ENCODE measurements at places on chromosomes 6 and 20.

- no peak for DNase-seq
These were observed 4.0 kb upstream of the OXT start for GRCh38 chr20:3067139-3068014.

GRCh38 chr6:69835414-69836179, 30.8 kb upstream of the COL19A1 start:
- DNase-seq, result peak; percentile 68

DNA sequence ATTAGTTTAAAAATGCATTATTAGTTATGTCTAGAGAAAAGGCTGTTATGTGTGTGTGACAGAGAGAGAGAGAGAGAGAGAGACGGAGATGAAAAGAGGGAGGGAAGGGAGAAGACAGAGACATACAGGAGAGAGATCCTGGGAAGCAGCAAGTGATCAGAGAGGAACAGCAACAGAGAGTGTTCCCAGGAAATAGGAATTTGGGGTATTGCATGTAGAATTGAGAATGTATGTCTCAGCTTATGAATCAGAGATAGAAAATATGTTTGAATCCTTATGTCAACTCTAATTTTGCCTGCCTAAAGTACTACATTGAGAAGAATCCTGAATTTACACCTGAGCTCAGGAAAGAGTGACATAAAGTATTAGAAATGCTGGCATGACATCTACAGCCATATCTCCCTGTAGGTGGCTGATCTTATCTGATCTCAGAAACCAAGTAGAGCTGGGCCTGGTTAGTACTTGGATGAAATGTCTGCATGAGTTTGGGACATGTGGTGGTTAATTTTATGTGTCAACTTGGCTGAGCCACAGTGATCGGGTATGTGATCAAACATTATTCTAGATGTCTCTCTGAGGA, 130.6 kb downstream of the TENT5A start:
- DNase-seq, result no peak

DNA sequence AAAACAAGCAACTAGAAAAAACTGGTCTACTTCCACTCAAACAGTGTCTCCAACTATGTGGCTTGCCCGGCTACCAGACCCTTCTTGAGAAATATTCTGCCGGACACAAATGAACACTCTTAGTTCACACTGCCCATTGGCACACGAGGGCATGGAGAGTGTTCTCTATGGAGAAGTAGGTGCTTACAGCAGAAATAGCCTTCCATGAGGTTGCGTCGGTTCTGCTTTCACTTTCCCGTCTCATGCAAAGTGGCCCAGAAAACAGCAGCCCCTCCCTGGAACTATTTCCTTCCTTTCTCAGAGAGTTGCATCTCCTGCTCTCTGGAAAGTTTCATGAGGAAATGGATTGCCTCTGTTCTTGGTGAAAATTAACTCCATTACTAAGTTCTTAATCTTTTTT, 9.5 kb upstream of the HLA-DOA start:
- peak; percentile 15 for DNase-seq

DNA sequence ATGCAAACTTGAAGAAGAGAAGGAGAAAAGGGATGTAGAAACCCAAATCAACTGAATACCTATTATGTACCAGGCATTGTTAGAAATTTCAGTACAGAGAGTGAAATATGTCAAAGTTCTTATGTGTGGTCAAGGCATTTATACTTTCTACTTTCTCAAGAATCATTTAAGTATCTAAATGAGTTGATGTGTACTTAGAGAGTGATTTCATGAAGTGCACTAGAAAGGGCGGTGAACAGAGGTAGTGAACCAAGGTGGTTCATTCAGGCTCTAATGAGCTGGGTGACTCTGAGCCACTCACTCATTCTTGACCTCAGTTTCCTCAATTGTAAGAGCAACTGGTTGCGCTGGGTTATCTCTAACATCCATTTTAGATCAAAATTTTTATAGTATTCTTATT, 3.3 kb downstream of the PDE7B start:
- no peak for DNase-seq

GRCh38 chr20:24166123-24166381, 177.5 kb upstream of the GGTLC1 start:
- no peak for DNase-seq

- no peak for DNase-seq
These were observed 544.1 kb downstream of the QKI start for GRCh38 chr6:163958646-163959045.

- no peak for DNase-seq
These were observed 31.6 kb upstream of the CD93 start for GRCh38 chr20:23117738-23118137.

GRCh38 chr6:16964553-16965499, 137.0 kb upstream of the STMND1 start:
- DNase-seq, result peak; percentile 99

DNA sequence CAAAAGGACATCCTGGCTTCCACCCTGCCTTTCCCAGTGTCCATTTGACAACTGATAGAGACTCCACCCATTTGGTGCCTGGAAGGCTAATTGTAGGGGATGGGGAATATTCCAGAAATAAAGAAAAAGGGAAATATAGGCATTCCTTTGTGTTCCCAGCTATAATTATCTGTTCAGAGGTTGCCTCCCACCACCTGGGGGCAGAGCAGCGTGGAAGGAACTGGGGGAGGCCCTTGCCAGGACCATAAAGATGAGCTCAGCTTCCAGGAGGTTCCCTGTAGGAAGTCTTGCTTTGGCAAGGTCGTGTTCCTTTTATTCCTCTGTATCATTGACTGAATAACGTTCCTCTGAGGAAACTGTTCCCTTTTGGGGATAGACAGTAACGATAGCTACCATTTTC, 214.7 kb downstream of the TFAP2C start:
- no peak for DNase-seq

DNA sequence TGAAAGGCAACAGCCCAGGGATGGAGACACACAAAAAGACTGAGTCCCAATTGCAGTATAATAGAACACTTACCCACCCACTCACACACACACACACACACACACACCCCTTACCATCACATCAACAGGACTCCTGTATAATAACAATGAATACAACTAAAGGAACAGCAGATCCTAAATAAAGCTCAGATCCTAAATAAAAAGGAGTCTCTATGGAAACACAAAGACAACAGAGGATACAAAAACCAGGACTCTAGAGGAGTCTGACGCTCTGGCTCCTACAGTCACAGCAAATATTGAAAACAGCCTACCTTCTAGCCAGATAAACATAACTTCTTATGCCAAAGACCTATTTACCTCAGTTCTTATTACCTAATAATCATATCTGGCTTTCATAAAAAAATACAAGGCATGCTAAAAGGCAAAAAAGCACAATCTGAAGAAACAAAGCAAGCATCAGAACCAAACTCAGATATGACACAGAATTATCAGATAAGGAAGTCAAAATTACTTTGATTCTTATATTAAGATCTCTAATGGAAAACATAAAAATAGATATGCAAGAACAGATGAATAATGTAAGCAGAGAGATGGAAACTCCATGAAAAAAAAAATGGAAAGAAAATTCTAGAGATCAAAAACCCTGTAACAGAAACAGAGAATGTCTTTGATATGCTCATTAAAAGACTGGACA, 134.9 kb downstream of the MMUT start:
- peak; percentile 49 for DNase-seq

DNA sequence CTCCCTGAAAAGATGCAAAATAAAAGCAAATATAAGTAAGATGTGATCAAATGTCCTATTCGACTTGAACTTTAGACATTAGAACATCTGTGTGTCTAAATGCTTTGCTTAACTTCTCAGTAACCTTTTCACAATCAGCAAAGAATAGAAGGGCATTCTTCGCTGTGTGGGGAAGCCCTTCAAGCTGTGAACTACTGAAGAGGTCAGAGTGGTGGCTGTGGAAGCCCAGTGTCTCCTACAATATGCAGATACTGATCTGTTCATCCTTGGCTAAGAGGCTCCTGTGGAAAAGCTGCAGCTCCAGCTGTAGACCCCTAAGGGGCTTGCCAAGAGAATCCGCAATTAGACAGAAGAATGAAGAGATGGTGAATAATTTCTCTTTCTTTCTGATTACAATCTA, 400.3 kb upstream of the SASH1 start:
- no peak for DNase-seq

- peak; percentile 97 for DNase-seq
These were observed 12.4 kb upstream of the DEK start for GRCh38 chr6:18276610-18277236.

DNA sequence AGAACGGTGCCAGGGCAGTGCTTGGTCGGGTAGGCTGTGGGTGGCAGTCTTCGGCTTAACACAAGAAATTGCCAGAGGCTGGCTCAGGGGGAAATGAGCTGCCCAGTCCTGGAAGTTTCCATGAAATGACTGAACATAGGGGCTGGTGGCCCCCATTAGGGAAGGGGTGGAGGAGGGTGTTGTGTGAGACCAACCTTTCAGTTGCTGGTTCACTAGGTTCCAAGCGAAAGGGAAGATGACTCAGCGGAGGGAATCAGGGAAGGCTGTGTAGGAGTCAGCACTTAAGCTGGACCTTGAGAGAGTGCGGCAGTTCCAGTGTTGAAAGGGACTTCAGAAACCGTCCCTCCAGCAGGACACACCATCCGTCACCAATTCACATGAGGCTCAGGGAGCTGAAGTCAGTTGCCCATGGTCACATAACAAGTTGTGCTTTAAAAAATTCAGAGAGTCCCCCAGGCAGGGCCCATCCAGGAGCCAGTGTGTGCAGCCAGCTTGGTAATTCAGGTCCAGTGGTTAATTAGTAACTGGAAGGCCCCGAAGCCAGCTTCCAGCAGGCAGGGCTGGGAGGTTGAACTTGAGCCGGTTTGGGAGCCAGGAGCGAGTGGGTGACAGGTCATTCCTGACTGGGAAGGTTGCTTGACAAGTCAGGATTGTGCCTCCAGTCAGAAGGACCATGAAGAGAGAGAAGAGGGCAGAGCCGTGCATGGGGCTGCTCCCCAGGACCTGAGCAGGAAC, at the start of gene SGK2:
Gene SGK2 (plus strand): TSS at position 616 of the 735 bp plus-strand sequence. CDS start 7,469 bp downstream, outside the sequence.
- DNase-seq, result no peak

DNA sequence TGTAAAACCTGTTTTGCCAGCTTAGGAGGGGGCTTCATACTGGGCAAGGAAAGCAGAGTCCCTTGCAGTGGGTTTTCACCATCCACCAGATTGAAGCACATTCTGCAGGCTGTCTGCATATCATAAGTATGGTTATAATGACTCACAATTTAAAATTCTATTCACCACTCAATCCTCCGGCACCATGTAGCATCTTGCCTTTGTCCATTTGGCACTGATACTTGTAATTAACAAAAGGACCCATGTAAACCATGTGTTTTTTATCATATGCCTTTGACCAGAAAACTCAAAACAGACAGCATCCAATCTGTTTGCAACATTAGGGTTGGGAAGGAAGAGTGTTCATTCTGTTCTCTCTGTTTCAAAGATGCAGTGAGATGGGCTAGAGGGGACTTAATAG, 3.0 kb downstream of the CD83 start:
- no peak for DNase-seq

DNA sequence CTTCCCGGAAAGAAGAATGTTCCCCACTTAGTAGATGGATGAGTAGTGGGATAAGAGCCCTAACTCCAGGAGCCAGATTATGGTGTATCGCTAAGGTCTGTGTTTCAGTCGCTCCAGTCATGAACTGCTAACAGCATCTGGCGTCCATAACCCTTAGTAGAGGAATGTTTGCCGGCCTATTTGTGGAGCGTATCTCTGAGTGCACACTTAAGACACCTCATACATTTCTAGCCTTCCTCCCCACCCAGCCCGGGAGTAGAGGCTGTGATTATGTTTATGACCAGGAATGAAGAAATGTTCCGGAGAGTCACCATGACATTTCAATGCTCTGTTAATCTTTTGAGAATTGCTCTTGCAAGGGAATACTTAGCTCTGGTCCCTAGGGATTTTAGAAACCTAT, 251.1 kb upstream of the SOX4 start:
- DNase-seq, result no peak

DNA sequence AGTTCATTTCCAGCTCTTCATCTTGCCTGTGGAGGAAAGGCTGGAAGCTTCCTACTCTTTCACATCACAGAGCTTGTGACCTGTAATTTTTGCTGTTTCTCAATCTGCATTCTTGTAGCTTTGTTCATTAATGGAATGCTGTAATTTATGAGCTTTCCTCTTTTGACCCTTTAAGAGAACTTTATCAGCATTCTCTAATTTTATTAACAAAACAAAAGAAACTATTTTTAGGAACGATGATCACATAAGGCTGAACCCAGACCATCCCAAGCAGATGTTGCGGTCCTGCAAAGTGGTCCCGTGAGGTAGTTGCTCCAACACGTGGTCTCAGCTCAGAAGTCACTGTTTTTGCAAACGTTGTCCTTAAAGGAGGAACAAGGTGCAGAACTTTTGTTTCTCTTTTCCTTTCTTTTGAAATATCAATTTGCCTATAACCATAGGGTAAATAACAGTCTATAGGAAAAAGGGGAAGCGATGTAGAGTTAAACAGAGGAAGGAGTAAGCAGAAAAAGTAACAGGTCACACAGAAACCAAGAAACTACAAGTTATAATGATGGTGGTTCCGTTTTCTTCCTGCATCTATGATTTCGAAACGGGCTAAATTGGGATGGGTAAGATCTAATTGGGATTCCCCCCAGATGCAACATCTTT, 121.3 kb upstream of the PHACTR1 start:
- no peak for DNase-seq

DNA sequence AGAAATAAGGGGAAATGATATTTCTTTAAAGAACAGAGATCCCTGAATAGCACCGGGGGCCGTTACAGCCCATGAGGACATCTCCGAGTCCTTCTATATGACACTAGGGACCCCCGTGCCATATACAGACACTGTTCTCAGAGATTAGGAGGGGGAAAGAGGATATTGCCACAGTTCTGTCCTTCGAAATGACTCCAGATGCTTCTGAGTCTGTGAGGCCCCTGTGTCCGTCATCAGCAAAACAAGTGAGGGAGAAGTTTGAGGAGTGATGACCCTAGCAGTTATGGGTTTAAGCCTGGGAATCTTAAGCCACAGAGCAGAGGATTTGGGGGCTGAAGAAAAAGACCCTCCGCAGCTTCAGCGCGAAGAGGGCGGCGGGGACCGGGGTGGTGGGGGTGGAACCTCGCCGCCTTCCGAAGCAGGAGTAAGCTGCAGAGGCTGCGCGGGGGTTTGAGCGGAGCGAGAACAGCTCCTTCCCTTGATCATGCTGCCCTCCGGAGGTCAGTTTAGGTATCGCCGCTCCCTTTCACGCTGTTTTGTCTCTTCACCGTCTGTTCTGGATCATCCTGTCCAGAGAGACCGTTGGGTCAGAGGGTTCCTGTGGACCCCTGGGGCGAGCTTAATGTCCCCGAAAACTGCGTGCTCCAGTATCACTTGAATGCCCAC, 23.6 kb downstream of the VPS52 start:
- peak; percentile 90 for DNase-seq

DNA sequence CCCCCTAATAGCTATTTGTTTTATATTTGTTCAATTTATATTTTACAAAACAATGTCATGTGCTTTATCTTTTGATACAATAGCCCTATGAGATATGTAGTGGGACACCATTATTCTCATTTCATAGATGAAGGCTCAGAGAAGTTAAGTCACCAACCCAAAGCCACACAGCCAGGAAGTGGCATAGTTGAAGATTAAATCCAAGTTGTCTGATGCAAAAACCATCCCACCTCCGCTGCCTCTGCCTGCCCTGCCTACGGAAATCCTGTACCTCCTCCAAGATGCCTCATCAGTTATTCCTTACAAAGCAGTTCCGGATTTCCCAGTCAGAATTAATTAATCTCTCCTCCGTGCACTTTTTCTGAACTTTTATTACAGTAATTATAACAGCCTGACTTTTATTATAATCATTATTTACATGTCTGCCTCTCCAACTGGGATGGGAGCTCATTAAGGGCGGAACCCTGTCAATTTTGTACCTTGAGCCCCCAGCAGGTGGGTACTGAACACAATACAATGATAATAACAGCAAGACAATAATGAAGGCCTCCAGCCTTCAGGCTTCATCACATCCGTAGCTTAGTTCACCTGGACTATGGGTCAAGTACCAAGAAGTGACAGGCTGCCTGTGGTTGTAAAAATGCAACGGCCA, 54.7 kb downstream of the LRFN2 start:
- peak; percentile 99 for DNase-seq
